ENCODE measurements at places on chromosomes 5 and 9. TPM values are rescaled to one million over a fixed set of nuclear protein-coding genes. Genes with fewer than 3 reads are reported as not detected.

- H3K36me3 ChIP-seq: no peaks in the 10 kb centered on the region
- H3K4me1 ChIP-seq: no peaks in the 10 kb centered on the region
- no peak overlapping the region for H3K4me3 ChIP-seq
- no peak for DNase-seq
- H3K27ac ChIP-seq: no peak overlapping the region
Observed at GRCh38 chr5:155587458-155587857, 573.9 kb downstream of the KIF4B start.

- H3K27ac ChIP-seq: no peak overlapping the region
- DNase-seq: no peak
- H3K4me3 ChIP-seq: no peak overlapping the region
Observed at GRCh38 chr5:60101573-60101972, 208.0 kb upstream of the PDE4D start.

DNA sequence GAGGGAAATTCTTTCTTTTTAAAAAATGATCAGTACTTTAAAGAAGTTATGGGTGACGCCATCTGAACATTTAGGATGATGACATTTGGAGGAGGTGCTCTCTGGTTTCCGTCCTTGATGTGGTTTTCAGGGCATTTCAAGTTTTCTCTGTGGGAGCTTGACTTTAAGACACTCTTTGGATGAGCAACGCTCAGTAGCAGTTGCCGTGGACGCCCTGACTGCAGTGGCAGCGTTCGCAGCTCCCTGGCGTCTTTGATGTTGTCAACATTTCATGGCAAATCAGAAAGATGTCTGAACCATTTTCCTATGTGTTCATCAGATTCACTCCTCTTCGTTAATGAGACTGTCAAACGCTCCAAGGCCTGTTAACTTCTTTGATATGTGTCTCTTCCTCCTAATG is 86.1 kb downstream of the ZNF354C start:
- H3K36me3 ChIP-seq: no peaks in the 10 kb centered on the region
- no peak for DNase-seq
- H3K4me3 ChIP-seq: no peak overlapping the region

- no peak overlapping the region for H3K27ac ChIP-seq
- no peaks in the 10 kb centered on the region for H3K36me3 ChIP-seq
- no peaks in the 10 kb centered on the region for H3K27me3 ChIP-seq
- no peak for DNase-seq
- no peak overlapping the region for H3K4me3 ChIP-seq
- H3K4me1 ChIP-seq: no peaks in the 10 kb centered on the region
Observed at GRCh38 chr5:168432903-168433302, 53.4 kb upstream of the RARS1 start.

- no peak overlapping the region for H3K4me3 ChIP-seq
- H3K4me1 ChIP-seq: no peaks in the 10 kb centered on the region
- H3K27me3 ChIP-seq: no peaks in the 10 kb centered on the region
- no peaks in the 10 kb centered on the region for H3K36me3 ChIP-seq
- H3K27ac ChIP-seq: no peak overlapping the region
Observed at GRCh38 chr9:21709464-21710058, 92.9 kb upstream of the MTAP start.

DNA sequence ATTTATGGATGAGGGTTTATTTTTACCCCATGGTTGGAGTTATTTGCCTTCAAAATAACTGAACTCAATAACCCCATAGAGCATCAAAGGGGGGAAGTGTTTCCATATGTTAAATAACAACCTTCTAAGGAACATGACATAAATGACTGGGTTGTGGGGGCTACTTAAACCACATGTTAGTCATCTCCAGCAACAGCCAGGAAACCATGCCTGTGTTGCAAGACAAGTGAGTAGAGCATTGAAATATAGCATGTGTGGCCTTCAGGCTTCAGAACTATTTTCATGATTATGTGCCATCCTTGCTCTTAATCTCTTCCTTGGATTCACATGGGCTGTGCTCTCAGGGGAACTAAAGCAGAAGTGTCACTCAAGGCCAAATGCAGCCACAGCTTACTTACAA is 431.2 kb downstream of the AGTPBP1 start:
- no peak for DNase-seq
- H3K36me3 ChIP-seq: no peaks in the 10 kb centered on the region
- no peaks in the 10 kb centered on the region for H3K27me3 ChIP-seq
- no peak overlapping the region for H3K27ac ChIP-seq

GRCh38 chr5:17665836-17666235 is 31.6 kb downstream of the TAF11L14 start:
- H3K4me1 ChIP-seq: no peaks in the 10 kb centered on the region
- no peak for DNase-seq
- H3K27me3 ChIP-seq: no peaks in the 10 kb centered on the region
- no peak overlapping the region for H3K27ac ChIP-seq
- H3K4me3 ChIP-seq: no peak overlapping the region
- no peaks in the 10 kb centered on the region for H3K36me3 ChIP-seq

- no peak for DNase-seq
- no peaks in the 10 kb centered on the region for H3K36me3 ChIP-seq
- H3K4me1 ChIP-seq: no peaks in the 10 kb centered on the region
- no peak overlapping the region for H3K27ac ChIP-seq
- no peak overlapping the region for H3K4me3 ChIP-seq
- no peaks in the 10 kb centered on the region for H3K27me3 ChIP-seq
Observed at GRCh38 chr5:28927559-28928326, 1889.4 kb upstream of the CDH9 start.

DNA sequence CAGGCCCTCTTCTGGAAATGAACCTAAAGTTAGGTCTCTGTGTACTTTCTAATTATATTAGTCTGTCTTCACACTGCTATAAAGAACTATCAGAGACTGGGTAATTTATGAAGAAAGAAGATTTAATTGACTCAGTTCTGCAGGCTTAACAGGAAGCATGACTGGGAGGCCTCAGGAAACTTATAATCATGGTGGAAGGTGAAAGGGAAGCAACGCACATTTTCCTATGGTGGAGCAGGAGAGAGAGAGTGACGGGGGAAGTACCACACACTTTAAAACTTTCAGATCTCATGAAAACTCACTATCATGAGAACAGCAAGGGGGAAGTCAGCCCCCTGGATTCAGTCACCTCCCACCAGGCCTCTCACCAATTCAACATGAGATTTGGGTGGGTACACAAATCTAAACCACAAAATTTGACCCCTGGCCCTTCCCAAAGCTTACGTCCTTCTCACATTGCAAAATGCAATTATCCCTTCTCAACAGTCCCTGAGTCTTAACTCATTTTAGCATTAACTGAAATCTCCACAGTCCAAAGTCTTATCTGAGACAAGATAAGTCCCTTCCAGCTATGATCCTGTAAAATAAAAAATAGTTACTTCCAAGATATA is 40.7 kb downstream of the TRIP13 start:
- no peaks in the 10 kb centered on the region for H3K4me1 ChIP-seq
- H3K36me3 ChIP-seq: no peaks in the 10 kb centered on the region
- H3K4me3 ChIP-seq: no peak overlapping the region
- DNase-seq: no peak
- no peak overlapping the region for H3K27ac ChIP-seq

DNA sequence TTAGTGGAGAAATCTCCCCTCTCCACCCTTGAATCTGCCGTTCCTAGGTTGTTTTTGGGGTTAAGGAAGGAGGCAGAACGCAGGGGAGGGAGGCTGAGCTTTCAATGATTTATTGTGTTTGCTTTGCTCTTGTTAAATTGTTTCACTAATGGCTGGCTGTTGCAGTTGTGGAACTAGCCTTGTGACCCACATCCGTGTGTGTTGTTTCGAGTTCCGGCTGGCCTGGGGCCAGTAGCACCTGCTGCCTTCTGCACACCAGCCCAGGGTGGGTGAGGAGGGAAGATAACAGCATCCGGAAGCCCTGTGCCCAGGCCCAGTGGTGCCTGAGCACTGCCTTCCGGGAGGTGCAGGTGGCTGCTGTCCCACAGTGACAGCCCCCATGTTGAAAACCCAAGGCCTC is 3.6 kb downstream of the ERGIC1 start:
- no peak overlapping the region for H3K4me3 ChIP-seq
- peak overlapping the region; percentile 44 for H3K27ac ChIP-seq
- H3K36me3 ChIP-seq: no peaks in the 10 kb centered on the region

GRCh38 chr5:110038297-110038997 is 348.7 kb downstream of the MAN2A1 start:
- no peaks in the 10 kb centered on the region for H3K36me3 ChIP-seq
- no peak for DNase-seq
- no peak overlapping the region for H3K4me3 ChIP-seq
- H3K4me1 ChIP-seq: no peaks in the 10 kb centered on the region
- H3K27me3 ChIP-seq: no peaks in the 10 kb centered on the region
- H3K27ac ChIP-seq: no peak overlapping the region

DNA sequence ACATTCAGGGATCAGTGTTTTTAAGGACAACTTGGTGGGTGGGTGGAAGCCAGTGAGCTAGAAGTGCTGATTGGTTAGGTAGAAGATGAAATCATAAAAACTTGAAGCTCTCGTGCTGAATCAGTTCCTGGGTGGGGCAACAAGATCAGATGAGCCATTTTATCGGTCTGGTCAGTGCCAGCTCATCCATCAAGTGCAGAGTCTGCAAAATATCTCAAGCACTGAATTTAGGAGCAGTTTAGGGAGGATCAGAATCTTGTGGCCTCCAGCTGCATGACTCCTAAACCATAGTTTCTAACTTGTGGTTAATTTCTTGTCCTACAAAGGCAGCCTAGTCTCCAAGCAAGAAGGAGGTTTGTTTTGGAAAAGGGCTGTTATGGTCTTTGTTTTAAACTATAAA is 166.4 kb downstream of the FAM170A start:
- no peak overlapping the region for H3K27ac ChIP-seq
- H3K4me1 ChIP-seq: no peaks in the 10 kb centered on the region
- H3K4me3 ChIP-seq: no peak overlapping the region

DNA sequence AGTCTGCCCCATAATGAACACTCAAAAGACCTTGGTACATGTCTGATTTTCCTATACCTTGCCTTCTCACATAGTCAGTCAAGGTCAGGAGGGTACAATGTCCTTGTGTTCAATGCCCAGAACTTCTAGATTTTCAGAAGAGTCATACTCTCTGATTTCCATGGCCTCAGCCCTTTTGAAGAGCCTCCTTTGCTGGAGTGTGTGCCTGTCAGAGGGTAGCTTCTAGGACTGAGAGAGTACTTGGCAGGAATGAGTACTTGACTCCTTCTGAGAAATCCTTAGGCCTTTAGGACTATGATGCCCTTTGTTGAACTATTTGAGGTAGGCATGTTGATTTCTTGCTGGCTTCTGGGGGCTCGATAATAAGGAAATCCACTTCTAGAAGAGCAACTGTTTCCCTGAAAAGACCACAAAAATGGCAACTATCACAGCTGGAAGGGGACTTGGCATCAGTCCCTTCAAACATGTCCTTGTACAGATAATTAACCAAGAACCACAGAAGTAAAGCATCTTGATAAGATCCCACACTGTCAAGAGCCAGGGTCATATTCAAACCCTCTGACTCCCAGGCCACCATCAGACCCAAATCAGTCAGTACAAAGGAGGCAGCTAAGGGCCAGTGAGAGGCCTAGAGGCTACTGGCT is 10.6 kb upstream of the MEGF9 start:
- H3K36me3 ChIP-seq: no peaks in the 10 kb centered on the region
- no peak overlapping the region for H3K4me3 ChIP-seq
- H3K4me1 ChIP-seq: no peaks in the 10 kb centered on the region
- DNase-seq: no peak
- H3K27ac ChIP-seq: no peak overlapping the region

DNA sequence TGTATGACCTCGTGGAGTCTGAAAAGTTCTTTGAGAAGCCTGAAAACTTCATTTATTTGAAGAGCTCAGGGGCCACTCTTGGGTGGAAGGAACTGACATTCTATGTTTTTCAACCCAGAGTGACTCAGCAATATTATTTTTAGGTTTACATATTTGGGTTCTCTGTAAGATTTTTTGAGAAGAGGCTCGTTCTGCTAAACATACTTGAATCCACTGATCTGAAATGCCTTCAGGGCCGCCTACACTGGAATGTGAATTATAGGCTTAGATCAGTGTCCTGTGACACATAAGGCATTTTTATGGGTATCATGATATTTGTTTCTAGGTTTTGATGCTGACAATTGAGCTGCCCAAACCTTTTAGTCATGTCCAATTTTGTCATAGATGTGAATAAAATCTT is 86.2 kb downstream of the PSAT1 start:
- H3K27me3 ChIP-seq: no peaks in the 10 kb centered on the region
- H3K4me1 ChIP-seq: no peaks in the 10 kb centered on the region
- H3K27ac ChIP-seq: no peak overlapping the region
- no peak overlapping the region for H3K4me3 ChIP-seq
- DNase-seq: no peak

- H3K27me3 ChIP-seq: no peaks in the 10 kb centered on the region
- peak overlapping the region; percentile 85 for H3K27ac ChIP-seq
- H3K4me3 ChIP-seq: no peak overlapping the region
- no peaks in the 10 kb centered on the region for H3K36me3 ChIP-seq
- DNase-seq: no peak
Observed at GRCh38 chr9:113957351-113957750, 81.2 kb downstream of the ZNF618 start.

DNA sequence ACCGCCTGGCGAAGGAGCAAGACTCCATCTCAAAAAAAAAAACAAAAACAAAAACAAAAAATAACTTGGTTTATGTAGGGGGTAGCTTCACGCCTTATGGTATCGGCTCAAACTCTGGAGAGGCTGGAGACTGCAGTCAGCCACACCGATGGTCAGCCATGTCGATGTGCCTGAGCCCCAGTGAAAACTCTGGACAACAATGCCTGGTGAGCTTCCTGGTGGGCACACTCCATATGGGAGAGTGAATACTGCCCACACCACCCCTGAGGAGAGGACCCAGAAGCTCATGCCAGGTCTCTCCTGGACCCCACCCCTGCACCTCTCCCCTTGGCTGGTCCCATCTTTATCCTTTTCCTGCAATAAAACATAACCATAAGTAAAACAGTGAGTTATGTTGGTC is 19.6 kb downstream of the IPPK start:
- DNase-seq: no peak
- H3K36me3 ChIP-seq: peaks cover 35% of the 10 kb centered on the region
- H3K27me3 ChIP-seq: no peaks in the 10 kb centered on the region
- peaks cover 36% of the 10 kb centered on the region for H3K4me1 ChIP-seq
- no peak overlapping the region for H3K4me3 ChIP-seq

- no peak overlapping the region for H3K4me3 ChIP-seq
- DNase-seq: no peak
- H3K27ac ChIP-seq: no peak overlapping the region
- H3K4me1 ChIP-seq: peaks cover 20% of the 10 kb centered on the region
- no peaks in the 10 kb centered on the region for H3K27me3 ChIP-seq
- H3K36me3 ChIP-seq: no peaks in the 10 kb centered on the region
Observed at GRCh38 chr5:138978581-138978980, 103.4 kb upstream of the LRRTM2 start.

GRCh38 chr5:54883374-54884194 is 101.8 kb downstream of the ESM1 start:
- H3K4me3 ChIP-seq: peak overlapping the region; percentile 47
- no peaks in the 10 kb centered on the region for H3K36me3 ChIP-seq
- DNase-seq: no peak
- peaks cover 4% of the 10 kb centered on the region for H3K4me1 ChIP-seq
- H3K27me3 ChIP-seq: no peaks in the 10 kb centered on the region

GRCh38 chr5:72598401-72599064 is 91.3 kb upstream of the ZNF366 start:
- no peaks in the 10 kb centered on the region for H3K27me3 ChIP-seq
- no peak for DNase-seq
- H3K36me3 ChIP-seq: no peaks in the 10 kb centered on the region
- H3K4me3 ChIP-seq: no peak overlapping the region
- no peak overlapping the region for H3K27ac ChIP-seq

- peaks cover 37% of the 10 kb centered on the region for H3K4me1 ChIP-seq
- DNase-seq: no peak
- no peak overlapping the region for H3K27ac ChIP-seq
- H3K27me3 ChIP-seq: no peaks in the 10 kb centered on the region
- no peak overlapping the region for H3K4me3 ChIP-seq
Observed at GRCh38 chr9:136690104-136690805, 3.0 kb upstream of the AGPAT2 start.

The HBEGF gene
- total RNA-seq: 16.2 TPM

The HTR1A gene
- total RNA-seq: not detected

The DRD1 gene
- not detected for total RNA-seq

The TMEM174 gene
- total RNA-seq: not detected

The LRRC19 gene
- not detected for total RNA-seq

The GRM6 gene
- total RNA-seq: not detected

The F2RL1 gene
- total RNA-seq: 6.6 TPM

All from vagina (tissue), 2 donors.